ENCODE measurements at places on chromosomes 1 and 21. TPM values are rescaled to one million over a fixed set of nuclear protein-coding genes. Genes with fewer than 3 reads are reported as not detected.

GPATCH3 gene
- 13.7 TPM for polyA plus RNA-seq

- no peak overlapping the region for H3K4me3 ChIP-seq
- no peaks in the 10 kb centered on the region for H3K36me3 ChIP-seq
- no peak for DNase-seq
- H3K4me1 ChIP-seq: no peaks in the 10 kb centered on the region
- H3K27me3 ChIP-seq: peaks cover 67% of the 10 kb centered on the region
These were observed 20.1 kb downstream of the SIM2 start for GRCh38 chr21:36718951-36719501.

CASQ2 gene
- 85.0 TPM for polyA plus RNA-seq

MFSD2A gene
- polyA plus RNA-seq: 2.1 TPM

DNA sequence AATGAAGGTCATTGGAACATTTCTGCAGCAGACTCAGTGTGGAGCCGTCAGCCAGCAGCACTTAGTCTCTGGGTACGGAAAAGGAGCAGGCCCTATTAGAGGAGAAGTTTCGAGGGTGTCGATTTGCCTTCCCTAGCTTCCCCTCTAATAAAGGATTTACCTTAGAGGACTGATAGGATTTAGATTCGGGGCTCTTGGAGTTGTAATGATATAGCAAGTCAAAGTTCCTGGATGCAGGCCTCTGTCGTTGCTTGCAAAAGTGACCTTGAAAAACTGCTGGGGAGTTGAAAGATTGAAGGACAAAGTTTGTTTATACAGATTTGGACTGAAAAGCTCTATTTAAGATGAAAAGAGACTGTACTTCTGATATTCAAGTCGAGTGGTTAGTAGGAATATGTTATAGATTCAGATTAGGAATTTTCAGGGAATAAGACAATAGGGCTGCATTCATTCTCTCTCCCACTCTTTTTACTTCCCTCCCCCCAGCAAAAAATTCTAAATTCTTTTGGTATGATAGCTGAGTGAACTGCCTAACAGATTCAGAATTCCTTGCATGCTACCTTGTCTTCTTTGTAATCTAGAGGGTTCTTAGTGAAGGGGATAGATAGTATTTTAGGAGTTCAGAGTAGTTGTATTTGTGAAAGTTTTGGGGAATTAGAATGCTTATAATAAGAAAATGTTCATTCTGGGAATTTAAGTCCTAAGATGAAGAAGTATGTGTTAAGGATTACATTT, 19.2 kb downstream of the NFYC start:
- DNase-seq: no peak
- no peaks in the 10 kb centered on the region for H3K27me3 ChIP-seq
- peak overlapping the region; percentile 81 for H3K27ac ChIP-seq
- H3K4me1 ChIP-seq: peaks cover 57% of the 10 kb centered on the region
- H3K4me3 ChIP-seq: peak overlapping the region; percentile 75
- H3K36me3 ChIP-seq: peaks cover 3% of the 10 kb centered on the region
